ELR (cell line): ENCODE measurements at places on chromosomes 4 and X.
A peak's percentile ranks its signal among the peaks of the same experiment; 100 is the strongest.

DNA sequence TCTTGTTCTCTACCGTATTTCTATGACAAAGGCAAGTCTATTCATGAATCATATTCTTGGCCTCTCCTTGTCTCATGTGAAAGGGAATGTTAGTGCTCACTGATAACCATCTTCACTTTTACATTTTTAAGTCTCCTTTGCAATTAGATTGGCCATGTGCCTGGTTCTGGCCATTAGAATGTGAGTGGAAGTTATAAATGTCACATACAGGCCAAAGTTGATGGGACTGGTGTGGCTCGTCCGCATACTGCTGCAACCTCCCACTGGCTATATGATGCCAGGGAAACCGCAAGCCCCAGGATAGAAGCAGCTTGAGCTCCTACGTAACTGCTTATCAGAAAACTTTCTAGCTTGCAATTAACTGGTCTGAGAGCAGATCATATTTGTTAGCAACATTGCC is 86.1 kb downstream of the MAGEC1 start:
- DNase-seq = peak; percentile 28

GRCh38 chr4:104811727-104812126 is 317.0 kb upstream of the CXXC4 start:
- no peak for DNase-seq

- no peak for DNase-seq
These were observed 84.4 kb upstream of the ARMCX2 start for GRCh38 chrX:101744085-101744484.

- no peak for DNase-seq
These were observed 541.2 kb upstream of the MAGEB18 start for GRCh38 chrX:25596921-25597320.

- DNase-seq = peak; percentile 75
These were observed 6.6 kb downstream of the IBSP start for GRCh38 chr4:87805971-87806370.

GRCh38 chr4:3857269-3857926 is 91.2 kb downstream of the ADRA2C start:
- DNase-seq = no peak

DNA sequence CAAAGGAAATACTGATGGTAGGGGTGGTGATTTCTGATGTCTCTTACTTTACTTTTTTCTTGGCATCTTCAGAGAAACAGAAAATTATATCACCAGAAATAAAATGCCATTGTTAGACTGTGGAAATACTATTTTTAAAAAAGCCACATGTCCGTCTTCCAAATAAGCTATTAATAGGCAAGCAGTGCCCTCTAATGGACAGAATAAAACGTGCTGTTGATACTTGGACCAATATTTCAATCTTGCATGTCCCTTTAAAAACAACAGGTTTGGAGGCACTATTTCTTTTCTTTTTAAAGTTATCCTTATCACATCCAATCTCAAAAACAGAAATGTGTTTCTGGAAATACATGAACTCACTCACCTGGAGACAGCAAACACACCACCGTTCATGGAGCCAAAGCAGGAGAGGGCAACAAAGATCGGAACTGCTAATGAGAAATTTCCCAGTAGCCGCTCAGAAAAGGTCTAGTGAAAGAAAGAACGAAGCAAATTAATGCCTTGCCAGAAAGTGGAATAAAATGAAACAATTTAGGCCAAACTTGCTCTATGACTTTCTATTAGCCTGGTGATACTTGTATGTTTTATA is 59.2 kb downstream of the SLC7A11 start:
- peak; percentile 59 for DNase-seq

- peak; percentile 7 for DNase-seq
These were observed 141.1 kb upstream of the KIT start for GRCh38 chr4:54516556-54517215.

DNA sequence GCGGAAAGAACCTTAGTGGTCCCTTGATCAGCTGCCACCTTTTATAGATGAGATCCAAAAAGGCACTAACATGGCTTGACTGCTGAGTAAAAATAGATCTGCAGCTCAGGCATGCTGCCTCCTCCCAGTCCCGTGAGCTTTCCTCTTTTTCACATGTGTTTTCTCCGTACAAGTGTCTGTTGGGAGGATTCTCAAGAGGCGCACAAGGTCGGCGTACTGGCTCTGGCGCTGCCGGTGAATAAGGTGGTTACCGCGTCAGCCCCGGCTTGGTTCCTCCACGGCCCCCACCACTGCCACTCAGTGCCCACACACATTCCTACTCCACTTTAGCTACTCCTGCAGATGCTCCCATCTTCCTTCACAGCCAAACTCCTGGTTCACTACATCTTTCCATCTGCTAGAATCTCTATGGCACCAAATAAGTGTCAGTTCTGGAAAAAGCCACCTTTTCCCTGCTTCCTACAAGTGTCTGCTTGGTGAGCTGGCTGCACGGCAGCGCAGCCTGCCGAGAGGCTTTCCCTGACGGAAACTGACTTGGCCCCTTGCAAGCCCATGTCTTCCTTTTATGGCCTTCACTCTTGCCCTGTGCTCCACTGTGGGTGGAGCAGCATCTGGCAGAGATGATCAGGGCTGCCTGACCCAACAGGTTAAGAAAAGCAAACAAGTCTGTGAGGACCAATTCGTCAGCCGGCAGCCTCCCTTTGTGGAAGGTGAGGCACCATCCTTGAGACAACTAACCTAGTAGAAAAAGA is 99.8 kb downstream of the KLHL8 start:
- no peak for DNase-seq

- DNase-seq = no peak
These were observed 278.6 kb upstream of the ITM2A start for GRCh38 chrX:79645749-79646148.
